ENCODE measurements at places on chromosomes 5 and 9.

GRCh38 chr5:96254980-96255691 is 177.9 kb downstream of the PCSK1 start:
- no peak for DNase-seq

- no peak for DNase-seq
These were observed 1.5 kb downstream of the ZCCHC7 start for GRCh38 chr9:37121881-37122280.

GRCh38 chr5:177317959-177318377 is 6.3 kb upstream of the MXD3 start:
- no peak for DNase-seq

DNA sequence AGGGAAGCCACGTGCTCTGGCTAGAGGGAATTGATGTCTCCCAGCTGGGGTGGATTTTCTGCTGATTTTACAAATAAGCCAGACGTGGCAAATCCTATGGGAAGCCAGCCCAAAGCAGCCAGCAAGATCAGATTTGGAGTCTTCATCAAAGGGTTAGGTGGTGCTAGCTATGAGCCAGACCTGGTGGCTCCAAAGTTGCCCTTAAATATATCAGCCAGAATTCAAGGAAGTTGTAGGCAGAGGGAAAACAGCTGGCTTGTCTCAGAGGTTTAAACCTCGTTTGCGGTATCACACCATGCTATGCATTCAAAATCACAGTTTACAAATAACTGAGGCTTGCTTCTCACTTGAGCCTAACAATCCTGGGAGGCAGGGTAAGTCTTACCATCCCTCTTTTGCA is 313.2 kb downstream of the MLLT3 start:
- no peak for DNase-seq

DNA sequence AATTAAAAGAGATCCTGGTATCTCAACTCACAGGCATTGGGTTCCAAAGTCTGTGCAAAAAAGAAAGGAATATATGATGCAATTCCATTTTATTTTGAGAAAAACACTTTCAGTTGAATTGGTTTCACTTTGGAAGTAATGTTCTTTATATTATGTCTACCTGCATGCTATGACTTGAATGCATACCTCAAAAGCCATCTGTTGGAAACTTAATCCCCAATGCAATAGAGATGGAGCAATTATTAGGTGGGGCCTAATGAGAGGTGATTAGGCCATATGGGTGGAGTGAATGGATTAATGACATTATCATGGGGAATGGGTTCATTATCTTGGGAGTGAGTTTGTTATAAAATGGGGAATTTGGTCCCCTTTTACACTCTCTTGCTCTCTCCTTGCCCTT is 293.3 kb downstream of the CSNK1G3 start:
- DNase-seq: no peak

DNA sequence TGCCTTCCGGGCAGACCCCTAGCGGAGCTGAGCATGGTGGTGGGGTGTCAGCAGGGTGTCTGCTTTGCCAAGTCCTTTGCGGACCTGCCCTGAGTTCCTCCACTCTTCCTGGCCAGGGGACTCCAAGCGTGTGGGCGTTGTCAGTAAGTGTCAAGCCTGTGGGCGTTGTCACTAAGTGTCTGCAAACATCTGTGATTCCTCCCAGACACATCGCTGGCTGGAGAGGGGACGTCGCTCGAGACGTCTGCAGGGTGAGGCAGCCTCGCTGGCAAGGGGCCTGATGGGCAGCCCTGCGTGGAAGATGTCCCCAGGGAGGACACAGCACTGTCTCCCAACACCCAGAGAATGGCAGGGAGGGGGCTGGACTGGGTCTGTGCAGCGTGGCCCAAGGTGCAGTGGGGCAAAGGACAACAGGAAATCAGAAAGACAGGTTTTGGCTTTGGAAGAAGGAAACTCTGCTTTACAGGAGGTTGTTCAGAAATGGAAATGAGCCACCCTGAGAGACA is 28.8 kb downstream of the ADAMTSL2 start:
- DNase-seq: no peak

GRCh38 chr5:14870337-14871213 is 1.0 kb downstream of the ANKH start:
- no peak for DNase-seq

DNA sequence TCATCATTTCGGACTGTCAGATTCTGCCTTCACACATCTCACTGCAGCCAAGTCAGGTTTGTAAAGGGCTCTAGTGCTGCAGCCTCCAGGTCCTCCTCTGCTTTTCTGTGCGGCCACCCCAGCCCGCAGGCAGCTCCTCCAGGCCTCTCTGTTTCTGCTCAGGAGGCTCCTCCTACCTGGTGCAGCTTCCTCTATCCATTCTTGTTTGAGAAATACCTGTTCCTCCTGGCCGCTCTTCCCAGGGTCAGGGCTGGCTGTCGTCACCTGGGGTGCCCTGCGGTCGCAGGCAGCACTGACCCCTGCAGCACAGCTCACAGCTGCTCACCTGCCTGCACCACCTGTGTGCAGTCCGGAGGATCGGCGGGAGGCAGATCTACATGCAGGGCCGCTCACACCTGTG is 387.7 kb upstream of the IRX4 start:
- no peak for DNase-seq

DNA sequence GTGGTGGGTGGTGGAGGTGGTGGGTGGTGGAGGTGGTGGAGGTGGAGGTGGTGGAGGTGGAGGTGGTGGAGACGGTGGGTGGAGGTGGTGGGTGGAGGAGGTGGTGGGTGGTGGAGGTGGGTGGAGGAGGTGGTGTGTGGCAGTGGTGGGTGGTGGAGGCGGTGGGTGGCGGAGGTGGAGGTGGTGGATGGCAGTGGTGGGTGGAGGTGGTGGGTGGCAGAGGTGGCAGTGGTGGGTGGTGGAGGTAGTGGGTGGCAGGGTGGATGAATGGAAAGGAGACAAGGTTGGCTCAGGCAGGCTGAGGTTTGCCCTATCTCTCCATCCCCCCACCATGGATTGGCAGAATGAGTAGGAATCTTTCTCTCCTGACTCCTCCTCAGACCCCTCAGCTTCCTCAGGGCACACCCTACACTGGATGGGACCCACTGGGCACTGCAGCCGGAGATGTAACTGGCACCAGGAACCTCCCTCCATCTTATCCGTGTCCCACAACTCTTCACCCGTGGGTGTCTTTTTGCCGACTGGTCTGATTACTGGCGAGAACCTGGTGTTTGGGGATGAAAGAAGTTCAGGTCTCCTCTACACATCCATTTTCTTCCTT is 166.3 kb downstream of the C9orf50 start:
- no peak for DNase-seq

GRCh38 chr5:43313854-43314457 is 744 bp upstream of the HMGCS1 start:
- DNase-seq: no peak

DNA sequence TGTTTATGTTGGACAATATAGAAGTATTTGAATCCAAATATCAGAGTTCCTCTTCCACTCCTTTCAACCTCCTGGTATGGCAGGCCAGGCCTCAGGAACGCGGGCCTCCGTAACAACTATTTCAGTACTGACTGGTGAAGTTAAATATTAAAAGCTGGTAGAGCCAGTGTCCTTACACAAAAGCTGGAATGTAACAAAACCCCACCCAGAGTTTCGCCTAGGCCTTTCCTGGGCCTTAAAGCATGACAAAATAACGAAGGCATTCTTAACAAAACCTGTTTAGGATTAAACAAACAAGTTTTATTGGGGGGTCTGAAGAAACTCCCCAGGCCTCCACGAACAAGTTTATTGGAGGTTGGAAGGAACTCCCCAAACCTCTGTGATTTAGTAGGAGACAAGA is 61.6 kb upstream of the GNE start:
- peak; percentile 54 for DNase-seq

DNA sequence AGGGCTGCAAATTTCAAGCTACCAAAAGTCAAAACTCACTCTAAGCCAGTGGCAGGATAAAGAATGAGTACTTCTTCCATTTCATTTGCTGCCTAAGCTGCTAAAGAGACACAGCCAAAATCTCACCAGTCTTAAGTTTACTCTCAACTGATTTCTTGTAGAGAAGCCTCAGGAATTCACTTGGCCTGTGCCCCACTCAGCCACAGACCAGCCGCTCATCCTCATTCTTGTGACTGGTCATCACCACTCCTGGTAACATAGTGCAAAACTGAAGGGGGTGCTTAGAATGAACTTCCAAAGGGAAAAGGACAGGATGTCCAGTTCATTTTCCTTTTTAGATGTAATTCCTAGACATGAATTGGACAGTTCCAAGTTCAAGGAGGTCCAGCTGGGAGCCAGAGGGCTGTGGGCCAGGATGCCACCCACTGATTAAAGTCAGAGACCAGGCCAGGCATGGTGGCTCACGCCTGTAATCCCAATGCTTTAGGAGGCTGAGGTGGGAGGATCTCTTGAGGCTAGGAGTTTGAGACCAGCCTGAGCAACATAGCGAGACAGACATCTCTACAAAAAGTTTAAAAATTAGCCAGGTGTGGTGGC is 72.7 kb upstream of the RANBP3L start:
- no peak for DNase-seq

DNA sequence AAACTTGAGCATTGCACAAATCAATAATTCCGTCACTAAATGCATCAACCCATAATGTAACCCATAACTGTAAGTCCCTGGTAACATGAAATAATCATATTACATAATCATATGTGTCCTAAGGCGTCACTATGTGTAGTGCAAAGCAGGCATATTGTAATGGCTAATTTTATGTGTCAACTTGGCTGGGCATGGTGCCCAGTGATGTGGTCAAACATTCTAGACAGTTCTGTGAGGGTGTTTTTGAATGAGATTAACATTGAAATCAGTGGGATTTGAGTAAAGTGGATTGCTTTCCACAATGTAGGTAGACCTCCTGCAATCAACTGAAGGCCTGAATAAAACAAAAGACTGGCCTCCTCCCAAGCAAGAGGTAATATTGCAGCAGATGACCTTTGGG is 794.4 kb upstream of the ACO1 start:
- no peak for DNase-seq

GRCh38 chr5:141003791-141004611 is 37.7 kb downstream of the PCDHAC2 start:
- DNase-seq: no peak

GRCh38 chr5:154364771-154365170 is 81.0 kb upstream of the SAP30L start:
- no peak for DNase-seq

DNA sequence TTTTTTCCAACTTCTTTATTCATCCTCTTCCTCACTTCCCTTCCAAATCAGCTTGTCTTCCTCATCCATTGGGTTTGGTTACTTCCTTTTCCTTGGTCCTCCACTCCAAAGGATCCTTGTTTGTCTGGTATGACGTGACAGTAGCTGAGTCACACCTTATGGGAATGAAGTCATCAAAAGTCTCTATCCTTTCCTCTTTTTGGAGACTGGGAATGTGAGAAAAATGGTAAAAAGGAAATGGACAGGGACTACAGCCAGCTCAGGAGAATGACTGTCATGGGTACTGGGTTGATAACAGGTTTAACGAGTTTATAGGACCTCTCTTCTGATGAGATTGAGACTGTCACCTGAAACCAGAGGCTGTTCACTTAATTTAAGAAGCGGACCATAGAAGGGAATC is 76.2 kb upstream of the MYO10 start:
- DNase-seq: no peak

DNA sequence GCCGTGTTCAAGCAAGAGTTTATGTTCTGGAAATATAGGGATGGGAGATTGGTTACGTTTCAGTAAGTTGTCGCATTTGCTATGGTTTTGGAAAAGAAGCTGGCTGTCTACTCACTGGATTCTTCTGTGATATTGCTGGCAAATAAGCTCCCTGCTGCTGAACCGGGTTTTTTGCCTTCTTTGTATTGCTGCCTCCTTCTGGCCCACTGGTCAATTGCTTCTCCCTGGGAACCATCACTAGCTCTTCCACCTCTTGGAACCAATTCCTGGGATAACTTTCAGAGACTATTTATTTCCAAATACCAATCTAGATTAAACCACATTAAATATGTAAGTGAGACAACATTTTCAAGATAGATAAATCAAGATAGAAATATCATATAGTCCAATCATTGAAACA is 43.0 kb downstream of the NUDT12 start:
- DNase-seq: no peak

GRCh38 chr9:88663771-88664419 is 128.9 kb downstream of the NXNL2 start:
- DNase-seq: no peak

DNA sequence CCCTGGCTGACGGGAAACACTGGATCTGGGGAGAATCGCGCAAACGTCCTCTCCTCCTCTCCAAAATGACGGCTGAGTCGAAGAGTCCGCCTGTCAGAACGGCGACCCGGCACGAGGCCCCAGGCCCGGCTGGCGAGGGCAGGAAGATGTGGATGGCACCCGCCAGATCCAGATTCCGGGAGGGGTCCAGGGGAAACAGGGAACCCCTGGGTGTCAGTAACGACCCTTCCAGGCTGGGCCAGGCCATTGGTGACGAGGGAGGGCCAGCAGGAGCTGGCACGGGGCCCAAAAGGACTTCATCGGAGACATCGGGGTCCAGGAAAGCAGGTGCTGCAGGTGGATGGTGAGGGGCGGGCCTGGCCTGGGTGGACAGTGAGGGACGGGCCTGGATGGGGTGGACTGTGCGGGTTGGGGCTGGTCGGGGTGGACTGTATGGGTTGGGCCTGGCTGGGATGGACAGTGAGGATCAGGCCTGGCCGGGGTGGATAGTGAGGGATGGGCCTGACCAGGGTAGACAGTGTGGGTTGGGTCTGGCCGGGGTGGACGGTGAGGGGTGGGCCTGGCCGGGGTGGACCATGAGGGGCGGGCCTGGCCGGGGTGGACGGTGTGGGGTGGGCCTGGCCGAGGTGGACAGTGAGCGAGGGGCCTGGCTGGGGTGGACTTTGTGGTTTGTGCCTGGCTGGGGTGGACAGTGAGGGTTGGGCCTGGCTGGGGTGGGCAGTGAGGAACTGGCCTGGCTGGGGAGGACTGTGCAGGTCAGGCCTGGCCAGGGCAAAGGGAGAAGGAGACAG is 14.0 kb downstream of the SLC6A3 start:
- peak; percentile 66 for DNase-seq

- no peak for DNase-seq
These were observed 54.5 kb downstream of the SNCAIP start for GRCh38 chr5:122366501-122366900.
